ENCODE measurements at places on chromosomes 1 and 21.

GRCh38 chr1:110170766-110171733 lies 20.8 kb downstream of the SLC6A17 start:
- peak; percentile 18 for DNase-seq

DNA sequence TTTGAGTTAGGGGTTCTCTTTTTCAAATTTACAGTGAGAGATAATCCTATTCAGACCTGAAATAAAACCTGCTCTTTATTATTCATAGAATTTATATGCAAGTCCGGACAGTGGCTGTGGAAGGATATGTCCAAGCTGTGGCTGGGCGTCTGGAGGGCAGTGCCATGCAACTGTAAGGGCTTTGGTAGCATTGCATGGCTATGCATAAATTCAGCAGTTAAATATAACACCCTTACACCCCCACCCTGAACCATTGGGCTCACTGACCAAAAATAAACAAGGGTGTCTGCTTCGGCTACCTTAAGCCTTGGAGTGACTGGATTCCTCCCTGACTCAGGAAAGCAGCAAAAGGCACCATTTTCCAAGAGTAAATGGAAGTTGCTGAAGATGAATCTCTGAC lies 5.4 kb downstream of the CHTOP start:
- DNase-seq: no peak

DNA sequence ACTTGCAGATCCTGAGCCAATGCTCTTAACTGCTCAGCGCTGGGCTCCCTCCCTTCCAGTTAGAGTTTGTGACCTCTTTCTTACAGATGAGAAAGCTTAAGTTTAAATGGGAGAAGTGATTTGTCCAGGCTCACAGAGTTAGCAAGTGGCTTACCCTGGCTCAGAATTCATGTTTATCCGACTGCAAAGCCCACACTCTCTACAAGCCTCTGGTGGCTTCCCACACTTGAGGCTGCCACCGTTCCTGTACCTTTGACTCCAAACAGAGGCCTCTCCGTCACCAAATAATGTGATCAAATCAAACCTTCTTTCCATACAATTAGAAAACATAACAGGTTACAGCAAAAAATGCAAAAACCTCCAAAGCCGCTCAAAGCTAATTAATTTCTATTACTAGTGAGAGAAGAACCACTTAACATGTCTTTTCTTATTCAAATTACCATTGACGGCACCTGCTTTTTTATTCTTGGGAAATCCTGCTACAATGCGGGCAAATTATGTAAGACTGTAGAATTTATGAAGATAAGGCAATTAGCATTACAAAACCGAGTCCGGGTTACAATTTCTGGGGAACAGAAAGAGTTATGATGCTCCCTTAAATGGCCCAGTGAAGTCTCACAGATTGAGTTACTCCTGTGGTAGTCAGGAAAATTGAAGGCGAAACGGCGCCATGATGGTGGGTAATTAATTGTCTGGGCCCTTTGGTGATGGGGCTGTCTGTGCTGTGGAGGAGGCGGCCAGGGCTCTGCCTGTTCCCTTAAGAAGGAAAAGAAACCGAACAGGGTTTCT lies 324.3 kb upstream of the POU3F1 start:
- DNase-seq: no peak

DNA sequence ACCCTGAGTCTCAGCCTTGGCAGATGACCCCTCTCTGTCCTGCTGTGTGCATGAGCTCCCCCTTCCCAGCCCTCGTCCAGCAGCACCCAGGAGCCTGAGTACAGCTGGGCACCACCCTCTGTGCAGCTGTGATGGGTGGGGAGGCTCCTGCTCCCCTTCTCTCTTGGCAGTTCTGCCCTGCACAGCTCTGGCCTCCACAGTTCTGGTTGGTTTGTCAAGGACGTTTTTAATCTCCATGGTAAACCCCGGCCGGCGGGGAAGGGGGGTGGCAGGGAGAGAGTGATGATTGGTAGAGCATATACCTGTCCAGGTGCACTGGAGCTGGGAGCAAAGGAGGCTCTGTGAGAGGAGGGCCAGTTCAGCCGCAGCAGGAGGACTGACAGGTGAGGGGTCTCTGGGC lies at the start of gene CLCNKA:
Gene CLCNKA, plus strand, starts transcription at position 356 of the 400 bp plus-strand sequence. CDS start 584 bp downstream, outside the sequence.
- DNase-seq: no peak

DNA sequence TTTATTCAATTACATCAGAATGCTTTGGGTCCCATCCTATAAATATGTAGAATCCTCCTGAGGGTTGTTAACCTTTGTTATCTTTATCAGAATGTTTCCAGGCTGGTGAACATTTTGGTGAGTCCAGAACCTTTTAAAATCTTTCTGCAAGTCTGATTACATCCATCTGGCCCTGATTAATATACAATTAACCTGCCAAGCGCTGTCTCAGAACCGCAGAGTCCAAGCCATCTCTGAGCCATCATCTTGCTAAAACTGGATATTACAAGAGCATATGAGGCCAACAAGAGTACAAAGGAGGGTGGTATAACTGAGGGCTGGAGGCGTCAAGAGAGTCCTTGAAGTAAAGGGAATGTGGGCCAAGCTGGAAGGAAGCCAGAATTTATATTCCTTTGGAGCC lies 88.6 kb upstream of the ZC3H11B start:
- DNase-seq: no peak

GRCh38 chr1:231411036-231411531 lies 11.0 kb downstream of the EGLN1 start:
- DNase-seq: no peak

DNA sequence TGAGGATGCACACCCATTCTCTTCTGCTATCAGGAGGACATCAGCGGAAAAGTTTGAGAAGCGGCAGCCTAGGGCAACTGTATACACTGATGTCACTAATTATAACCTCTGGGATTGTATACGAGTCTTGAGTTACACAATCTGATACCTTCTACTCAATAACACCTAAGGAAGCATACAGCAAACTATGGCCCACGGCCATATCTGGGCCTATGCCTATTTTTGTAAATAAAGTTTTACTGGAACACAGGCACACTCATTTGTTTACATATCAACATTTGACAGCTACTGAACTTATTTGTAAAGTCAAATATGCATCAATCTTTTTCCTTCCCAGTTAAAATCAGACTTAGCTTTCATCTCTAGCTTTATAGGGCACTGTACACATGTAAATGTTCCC lies 187.2 kb downstream of the ZSCAN20 start:
- DNase-seq: no peak

- no peak for DNase-seq
Observed at GRCh38 chr21:31448496-31448895, 104.4 kb upstream of the TIAM1 start.

DNA sequence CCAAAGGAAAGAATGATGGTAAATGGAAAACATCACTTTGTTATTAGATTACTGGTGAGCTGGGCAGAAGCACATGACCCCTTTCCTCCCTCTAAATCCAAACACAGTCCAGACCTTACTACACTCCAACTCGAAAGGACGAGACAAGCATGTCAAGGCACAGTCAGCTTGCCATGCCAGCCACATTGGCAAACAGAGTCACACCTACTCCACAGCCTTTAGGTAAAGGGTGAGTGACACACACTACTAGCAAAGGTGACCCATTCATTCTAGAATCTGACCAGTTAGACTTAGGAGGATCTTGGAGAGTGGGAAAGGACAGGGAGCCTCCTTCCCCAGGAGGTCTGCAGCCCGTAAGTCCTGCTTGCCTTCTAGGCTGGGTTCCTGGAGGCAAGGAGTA lies 3.0 kb downstream of the SLC44A3 start:
- no peak for DNase-seq

DNA sequence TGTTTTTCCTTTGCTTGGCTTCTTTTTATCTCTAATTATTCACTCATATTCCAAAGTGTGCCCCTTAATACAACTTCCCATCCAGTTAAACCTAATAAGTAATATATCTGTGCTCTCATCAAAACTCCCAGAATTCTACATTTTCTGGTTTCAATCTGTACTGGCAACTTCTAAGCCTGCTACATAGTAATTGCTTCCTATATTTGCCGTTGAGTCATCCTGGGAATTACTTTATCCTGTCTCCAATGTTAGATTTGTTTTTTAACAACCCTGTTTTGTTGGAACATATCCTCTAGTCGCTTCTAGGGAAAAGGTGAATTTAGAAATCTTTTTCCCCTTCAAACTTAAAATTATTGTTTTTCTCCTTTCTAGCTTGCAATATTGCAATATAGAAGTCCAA lies 620.5 kb upstream of the PKN2 start:
- DNase-seq: no peak

DNA sequence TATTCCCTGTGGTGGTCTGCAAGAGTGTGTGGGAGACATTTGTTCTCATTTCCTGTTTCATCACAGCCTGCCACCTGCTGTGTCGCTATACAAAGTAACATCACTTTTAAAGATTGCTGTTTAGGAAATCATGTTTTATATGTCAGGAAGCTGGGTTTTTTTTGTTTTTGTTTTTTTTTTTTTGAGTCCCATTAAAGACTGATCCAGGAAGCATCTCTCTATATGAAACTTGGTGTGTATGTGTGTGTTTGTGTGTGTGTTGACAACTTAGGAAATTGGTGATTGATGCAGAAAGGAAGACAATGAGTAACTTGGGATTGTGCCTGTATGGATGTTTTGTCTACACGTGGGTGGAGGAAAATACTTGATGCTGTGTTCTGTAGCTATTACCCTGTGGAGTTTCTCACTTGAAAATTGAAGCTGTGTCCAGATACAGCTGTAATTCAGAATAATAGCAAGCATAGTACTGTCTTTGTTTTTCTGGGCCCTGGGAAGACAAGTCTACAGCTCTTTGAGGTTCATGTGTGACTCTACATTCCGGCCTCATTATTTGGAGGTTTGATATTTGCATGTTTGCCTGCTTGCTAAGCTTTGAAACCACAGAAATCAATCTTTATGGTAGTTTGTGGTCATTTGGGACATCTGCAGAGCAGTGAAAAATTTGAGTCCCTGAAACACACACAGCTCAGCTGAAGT lies 47.9 kb downstream of the LAMC1 start:
- DNase-seq: peak; percentile 91

- no peak for DNase-seq
Observed at GRCh38 chr1:25902462-25902861, 3.8 kb downstream of the STMN1 start.

- no peak for DNase-seq
Observed at GRCh38 chr1:81731989-81732388, 68.7 kb upstream of the ADGRL2 start.

- no peak for DNase-seq
Observed at GRCh38 chr1:219188331-219188803, 14.7 kb downstream of the LYPLAL1 start.

GRCh38 chr1:211548321-211549091 lies 30.5 kb downstream of the SLC30A1 start:
- no peak for DNase-seq

DNA sequence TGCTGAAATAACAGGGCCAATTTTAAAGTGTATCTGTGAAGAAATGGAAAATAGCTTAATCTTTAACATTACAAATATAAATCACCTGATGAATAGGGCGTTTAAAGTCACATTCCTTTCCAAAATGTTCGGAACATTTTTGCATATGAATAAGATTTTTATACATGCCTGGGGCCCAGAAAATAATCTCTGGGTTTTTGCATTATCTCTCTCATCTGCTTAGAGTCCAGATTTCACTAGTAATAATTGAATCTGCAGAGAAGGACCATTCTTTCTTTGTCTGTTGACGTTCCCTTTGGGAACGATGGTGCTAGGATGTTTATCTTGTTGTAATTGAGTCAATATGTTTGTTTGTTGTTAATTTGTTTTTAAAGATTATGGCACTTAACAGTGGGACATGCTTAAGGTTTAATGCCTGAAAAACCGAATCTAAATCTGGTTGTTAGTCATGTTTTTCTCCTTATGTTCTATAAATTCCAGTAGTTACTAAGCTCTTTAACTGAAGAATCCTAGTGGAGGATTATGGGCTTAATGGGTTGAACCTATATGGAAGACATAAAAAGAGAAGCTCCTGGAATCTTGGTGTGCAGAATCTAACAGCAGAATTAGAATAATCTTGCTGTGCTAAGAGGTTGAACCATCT lies 140.6 kb downstream of the VPS13D start:
- DNase-seq: no peak

DNA sequence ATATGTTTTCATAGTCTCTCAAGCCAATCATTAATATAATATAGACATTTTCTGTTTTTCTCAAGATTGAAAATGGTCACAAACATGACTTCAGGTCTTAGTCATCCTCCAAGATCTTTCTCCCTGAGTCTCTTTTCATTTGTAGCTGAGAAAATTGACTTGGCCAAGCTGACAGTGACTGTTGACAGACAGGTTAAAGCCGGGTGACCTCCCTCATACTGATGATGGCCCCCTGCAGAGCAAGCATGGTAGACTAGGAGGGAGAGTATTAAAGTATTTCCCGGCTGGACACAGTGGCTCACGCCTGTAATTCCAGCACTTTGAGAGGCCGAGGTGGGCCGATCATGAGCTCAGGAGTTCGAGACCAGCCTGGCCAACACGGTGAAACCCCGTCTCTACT lies 6.8 kb upstream of the KIAA1614 start:
- no peak for DNase-seq

DNA sequence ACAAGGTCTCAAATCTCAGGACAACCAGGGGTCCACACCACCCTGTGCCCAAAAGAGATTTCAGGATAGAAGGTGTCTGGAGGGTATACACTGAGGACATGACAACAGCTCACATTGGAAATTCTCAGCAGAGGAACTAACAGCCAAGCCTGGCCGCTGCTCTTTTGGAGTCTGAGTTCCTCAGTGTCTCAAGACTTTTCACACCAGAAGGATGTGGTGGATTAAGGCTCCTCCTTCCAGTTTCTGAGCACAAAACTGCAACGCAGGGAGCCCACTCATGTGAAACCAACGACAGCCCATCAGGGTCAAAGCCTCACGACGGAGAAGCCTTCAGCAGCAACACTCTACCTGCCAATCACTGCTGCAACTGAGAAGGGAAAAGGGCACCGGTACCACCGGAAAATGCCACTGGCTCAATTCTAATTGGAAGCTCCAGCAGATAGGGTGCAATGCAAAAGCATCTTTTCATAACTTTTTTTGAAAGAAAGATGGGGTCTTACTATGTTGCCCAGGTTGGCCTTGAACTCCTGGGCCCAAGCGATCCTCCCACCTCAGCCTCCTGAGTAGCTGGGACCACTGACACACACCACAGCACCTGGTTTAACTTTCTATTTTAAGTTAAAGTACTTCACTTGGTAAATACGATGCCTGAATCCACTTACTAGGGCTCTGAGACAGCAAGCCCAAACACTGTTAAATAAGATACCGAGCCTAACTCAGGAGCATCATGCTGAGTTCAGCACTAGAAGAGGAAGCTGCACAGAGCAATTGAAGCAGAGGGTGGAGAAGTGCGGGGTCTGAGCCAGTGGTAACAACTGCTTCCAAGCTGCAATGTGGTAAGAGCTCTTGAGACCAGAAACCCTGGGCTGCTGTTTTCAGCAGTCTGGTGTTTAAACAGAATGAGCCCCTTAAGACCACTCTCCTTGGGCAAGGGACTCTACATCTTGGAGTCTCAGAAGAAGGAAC lies 7.8 kb downstream of the CAPZB start:
- DNase-seq: no peak

DNA sequence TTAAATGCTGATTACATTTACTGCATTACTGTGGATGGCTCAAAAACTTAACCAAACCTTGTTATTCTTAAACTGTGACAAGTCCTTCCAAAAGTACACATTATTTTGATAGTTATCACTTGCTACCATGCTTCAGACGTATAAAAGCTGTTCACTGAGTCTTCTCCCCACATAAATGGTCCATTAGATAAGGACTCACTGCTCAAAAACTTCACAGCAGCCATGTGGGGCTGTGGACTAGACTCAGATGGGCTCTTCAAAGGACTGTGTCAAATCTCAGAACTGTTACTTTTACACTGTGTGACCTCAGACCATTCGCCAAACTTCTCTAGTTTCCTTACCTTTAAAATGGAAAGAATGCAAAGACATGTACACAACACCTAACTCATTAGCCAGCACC lies 11.6 kb downstream of the SCAF4 start:
- DNase-seq: no peak

GRCh38 chr1:8687039-8687438 lies 130.4 kb downstream of the RERE start:
- DNase-seq: no peak

Data from astrocyte of the hippocampus (primary cell).